Spinal cord (tissue), 10 donors: ENCODE measurements at places on chromosomes 5 and 9. TPM values are rescaled to one million over a fixed set of nuclear protein-coding genes. Genes with fewer than 3 reads are reported as not detected.

DNA sequence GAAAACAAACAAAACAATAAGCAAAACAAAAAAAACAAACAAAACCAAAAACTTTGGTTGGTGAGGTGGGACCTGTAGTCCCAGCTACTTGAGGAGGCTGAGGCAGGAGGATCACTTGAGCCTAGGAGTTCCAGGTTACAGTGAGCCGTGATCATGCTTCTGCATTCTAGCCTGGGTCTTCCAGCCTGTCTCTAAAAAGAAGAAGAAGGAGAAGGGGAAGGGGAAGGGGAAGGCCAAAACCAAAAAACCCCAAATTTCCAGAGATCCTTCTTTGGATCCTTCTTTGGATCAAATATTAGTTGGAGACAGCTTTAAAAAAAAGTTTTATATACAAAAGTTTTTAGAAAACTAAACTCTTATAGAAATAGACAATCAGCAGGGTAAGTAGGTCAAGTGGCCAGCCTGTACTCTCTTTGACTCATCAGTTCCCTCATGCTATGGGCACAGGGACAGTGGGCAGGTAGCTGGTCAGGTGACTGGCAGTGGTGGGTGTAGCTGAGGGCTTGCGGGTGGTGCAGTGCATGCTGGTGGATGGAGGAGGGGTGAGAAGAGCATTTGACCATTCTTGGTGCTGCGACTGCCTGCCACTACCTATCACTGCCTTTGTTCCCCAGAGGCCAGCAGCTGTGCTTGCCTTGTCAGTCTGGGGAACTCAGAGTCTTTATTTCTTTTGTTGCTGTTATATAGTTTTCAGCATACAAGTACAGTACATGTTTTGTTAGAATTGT, 12.6 kb downstream of the RCL1 start:
- no peak for DNase-seq

DNA sequence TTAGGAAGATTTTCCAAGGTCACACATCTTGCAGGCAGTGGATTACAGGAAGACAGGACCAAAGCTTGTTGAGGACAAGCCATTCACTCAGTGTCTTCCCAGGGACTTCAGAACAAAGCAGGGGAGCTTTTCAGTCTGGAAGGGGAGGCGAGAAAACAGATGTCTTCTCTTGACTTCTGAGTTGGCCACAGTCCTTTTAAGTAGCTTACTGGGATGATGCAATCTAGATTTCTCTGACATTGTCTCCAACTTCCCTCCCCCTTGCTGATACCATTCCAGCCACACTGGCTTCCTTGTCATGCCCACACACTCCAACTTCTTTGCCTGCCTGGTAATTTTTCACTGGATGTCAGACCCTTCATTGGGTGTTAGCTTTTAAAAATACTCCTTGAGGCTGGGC, 174.2 kb upstream of the TBC1D2 start:
- DNase-seq = no peak

- DNase-seq = no peak
Observed at GRCh38 chr5:168368854-168369253, 77.4 kb downstream of the WWC1 start.

DNA sequence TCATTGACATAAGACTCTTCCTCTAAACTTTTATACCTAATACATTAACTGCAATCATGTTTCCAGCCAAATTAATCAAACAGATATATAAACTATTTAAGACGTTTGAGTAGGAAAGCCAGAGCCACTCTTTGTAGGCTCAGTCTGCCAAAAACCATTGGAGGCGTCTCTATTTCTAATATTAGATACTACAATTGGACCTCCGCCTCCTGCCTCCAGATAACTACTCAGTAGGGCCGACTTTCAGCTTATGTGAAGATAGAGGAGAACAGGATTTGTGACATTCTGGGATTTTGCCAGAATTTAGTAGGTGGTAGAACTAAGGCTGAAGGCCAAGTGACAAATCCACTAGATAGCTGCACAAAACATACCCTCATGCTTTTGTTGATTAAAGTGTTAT, 463.0 kb downstream of the CETN3 start:
- no peak for DNase-seq

DNA sequence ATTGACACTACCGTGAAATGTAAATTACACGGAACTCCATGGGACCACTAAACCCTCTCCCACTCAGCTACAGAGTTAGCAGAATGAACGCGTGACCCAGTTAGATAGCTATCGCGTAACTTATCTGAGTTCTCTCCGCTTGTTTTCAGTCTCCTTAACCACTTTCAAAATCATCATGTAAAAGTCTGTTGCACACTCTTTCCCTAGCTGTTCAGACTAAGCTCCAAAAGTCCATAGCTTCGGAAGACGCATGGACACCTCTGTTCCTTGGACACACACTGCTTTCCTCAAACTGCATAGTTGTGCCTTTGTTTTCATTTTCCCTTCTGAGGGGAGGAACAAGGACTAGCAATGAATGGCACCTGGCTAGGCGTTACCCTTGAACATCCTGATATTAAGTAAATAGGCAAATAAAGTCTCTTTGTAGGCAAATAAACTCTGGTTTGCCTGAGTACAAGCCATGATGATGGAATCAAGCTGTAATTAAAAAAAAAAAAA, 83.3 kb downstream of the DAPK1 start:
- DNase-seq = no peak

GRCh38 chr9:136378170-136379002, 4.9 kb upstream of the CARD9 start:
- DNase-seq = no peak

DNA sequence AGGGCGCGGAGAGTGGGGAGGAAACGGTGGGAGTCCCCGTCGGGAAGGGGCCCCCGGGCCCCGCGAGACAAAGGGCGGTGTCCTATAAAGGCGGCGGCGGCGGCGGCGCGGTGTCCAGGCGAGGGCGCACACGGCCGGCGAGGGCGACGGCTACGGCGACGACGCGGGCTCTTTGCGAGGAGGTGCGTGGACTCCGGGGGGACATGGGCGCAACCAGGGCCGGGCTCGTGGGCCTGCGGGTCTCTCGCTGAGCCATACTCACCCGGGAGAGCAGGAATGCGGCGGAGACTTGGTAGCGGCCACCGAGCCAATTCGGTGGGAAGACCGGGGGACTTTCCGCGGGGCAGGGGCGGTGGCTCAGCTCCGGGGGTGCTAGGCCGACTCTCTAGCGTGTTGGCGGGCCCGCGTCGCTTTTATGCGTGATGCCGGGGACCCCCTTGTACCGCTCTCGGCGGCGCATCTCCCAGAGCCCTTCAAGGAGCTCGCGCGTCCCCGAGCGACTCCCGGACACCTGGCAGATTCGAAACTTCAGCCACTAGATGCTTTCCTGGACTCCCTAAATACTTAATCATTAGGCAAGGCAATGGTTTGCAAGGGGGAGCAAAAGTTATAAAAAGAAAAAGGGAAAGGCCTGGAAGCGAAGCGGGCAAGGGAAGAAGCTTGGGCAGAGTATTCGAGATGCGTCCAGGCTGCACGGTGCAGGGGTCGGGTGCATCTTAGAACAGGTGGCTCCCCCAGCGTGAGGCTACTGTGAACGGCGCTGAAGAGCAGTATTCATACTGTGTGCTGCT, 5.9 kb upstream of the TAL2 start:
- no peak for DNase-seq

DNA sequence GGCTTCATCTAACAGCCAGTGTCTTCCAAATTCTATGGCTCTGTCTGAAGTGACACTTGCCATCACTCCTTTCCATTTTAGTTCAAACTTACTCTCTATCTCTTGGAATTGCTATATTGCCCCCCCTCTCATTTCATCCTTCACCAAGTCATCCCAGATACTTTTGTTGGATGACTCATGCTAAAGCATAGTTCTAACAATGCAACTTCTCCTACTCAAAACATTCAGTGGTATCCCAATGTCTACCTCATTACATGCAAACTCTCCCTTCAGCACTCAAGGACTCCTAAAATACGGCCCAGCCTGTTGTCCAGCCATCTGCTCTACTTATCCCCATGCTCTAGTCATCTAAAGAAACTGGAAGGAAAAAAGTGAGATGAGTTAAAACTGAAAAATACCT, 171.6 kb downstream of the RASEF start:
- no peak for DNase-seq

DNA sequence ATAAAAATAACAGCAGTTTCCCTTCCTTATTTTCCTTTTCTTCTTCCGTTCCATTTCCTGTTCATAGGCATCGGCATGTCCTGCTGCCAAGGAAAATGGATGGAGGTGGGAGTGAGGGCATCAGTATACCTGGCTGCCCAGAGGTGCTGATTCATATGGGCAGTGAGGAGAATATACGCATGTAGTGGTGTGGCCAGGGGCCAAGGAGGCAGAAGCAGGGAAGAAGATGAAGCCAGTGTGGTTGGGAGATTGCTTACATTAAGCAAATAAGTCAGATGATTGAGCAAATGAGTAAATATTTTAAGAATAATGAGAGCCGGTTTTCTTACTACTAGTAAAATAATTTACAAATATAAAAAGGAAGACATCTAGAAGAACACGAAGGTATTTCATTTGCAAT, 344.9 kb upstream of the PAPPA start:
- DNase-seq = no peak

- DNase-seq = no peak
Observed at GRCh38 chr9:130333041-130333711, 67.6 kb downstream of the HMCN2 start.

DNA sequence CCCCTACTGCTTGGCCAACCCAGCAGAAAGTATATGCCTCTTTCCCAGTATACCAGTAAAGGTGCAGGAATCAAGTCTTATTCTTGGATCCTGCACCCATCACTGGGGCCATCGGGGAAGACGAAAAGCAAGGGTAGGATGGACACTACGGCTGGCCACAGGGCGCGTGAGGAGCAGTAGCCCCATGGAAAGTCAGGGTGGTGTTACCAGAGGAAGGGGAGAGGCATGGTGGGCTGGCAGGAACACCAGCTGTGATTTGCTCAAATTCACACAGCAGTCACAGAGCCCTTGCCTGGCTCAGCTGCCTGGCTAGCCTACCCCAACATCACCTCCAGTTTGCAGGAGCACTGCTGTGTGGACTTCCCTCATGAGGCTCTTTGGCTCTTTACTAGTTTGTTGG, 34.5 kb upstream of the SAP30L start:
- DNase-seq = no peak

DNA sequence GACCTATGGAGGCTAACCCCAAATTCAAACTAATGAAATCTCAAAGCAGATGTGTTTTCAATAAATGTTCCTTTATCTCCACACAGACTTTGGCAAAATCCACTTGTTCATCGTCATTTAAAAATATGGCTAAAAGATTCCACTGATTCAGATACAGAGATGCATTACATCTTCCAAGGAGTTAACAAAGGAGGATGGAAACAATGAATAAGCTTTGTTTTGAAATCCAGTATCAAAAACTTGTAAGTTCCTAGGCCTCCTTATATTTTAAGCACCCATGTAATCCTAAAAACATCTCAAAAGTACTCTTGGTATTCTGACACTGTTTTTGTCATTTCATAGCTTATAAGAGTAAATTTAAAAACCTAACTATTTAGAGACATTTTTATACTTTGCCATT, 345.6 kb upstream of the ACTBL2 start:
- no peak for DNase-seq

GRCh38 chr5:96703995-96704394, 41.8 kb downstream of the CAST start:
- no peak for DNase-seq

DNA sequence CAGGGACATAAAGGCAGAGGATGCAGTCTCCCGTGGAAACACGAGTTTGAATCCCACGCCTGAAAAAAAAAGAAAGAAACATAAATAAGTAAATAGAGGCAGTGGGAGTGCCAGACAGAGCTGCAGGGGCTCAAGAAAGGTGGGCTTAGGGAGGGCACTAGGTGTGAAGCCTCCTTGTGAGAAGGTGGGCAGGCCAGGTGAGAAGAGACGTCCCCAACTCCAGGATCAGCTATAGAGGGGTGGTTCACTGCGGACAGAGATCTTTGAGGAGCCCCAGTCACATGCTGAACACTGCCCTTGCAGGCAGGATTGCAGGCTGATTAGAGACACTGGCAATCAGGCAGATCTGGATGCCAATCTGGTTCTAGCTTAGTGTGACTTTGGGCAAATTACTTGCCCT, 172.1 kb downstream of the RGS3 start:
- no peak for DNase-seq

DNA sequence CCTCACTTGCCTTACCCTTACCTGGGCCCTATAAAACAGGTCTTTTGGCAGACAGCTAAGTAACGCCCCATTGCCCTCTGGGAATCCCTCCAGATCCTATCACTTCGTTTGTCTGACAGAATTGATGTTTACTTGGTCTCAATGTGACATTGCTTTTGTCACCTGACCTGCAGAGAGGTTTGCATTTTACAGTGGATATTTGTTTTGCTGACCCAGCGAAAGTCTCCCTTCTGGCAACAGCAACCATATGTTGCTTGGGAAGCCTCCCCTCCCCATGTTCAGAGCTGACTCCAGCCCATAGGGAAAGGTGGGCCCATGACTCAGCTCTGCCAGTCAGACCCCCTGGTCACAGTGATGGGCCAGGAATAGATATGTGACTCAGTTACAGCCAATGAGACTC, 54.0 kb upstream of the LARP1 start:
- DNase-seq = no peak

DNA sequence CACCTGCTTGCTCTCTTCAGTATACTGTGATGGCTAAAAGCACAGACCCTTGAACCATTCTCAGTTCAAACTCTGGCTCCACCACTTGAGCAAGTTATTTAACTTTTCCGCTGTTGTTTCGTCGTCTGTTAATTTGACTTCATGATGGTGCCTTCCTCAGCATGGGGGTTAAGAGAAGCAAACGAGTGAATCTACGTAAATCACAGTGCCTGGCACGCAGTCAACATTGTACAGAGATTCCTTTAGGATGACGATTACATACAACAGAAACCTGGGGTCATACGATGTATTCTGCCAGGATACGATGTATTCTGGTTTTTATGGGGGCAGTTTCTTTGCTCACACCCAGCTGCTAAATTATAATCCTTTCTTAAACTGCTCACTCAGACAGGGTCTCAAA, 515.6 kb downstream of the CCDC171 start:
- DNase-seq = no peak

DNA sequence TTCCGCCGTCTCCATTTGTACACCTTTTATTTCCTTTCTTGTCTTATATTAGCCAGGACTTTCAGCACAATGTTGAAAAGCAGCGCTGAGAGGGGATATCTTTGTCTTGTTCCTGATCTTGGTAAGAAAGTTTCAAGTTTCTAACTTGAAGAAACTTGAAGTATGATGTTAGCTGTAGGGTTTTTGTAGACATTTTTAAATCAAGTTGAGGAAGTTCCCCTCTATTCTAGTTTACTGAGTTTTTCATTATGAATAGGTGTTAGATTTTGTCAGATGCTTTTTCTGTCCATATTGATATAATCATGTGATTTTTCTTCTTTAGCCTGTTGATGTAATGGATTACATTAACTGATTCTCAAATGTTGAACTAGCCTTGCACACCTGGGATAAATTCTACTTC, 425.7 kb downstream of the PIK3R1 start:
- no peak for DNase-seq

- DNase-seq = no peak
Observed at GRCh38 chr5:78593465-78593864, 55.1 kb downstream of the LHFPL2 start.

- no peak for DNase-seq
Observed at GRCh38 chr9:79325501-79325900, 246.3 kb upstream of the TLE4 start.

GRCh38 chr5:90916947-90917800, 358.6 kb downstream of the ADGRV1 start:
- DNase-seq = no peak

The FAM151B gene
- 15.5 TPM for total RNA-seq

The PTPN3 gene
- 2.3 TPM for total RNA-seq

The TRPM3 gene
- 57.1 TPM for total RNA-seq

The CDKN2B gene
- total RNA-seq = 0.79 TPM

The PCDHGB2 gene
- 6.3 TPM for total RNA-seq

The ZBTB34 gene
- 24.5 TPM for total RNA-seq

The IGFBPL1 gene
- 14.8 TPM for total RNA-seq

The CEL gene
- total RNA-seq = 0.30 TPM

The UNC5A gene
- total RNA-seq = 4.1 TPM

The MAPK9 gene
- total RNA-seq = 32.6 TPM

The IL13 gene
- total RNA-seq = not detected

The IFNA2 gene
- total RNA-seq = not detected
